ENCODE measurements at places on chromosomes 1 and 21.

- no peak for DNase-seq
Measured at GRCh38 chr1:22584001-22584562, 20.8 kb downstream of the EPHA8 start.

DNA sequence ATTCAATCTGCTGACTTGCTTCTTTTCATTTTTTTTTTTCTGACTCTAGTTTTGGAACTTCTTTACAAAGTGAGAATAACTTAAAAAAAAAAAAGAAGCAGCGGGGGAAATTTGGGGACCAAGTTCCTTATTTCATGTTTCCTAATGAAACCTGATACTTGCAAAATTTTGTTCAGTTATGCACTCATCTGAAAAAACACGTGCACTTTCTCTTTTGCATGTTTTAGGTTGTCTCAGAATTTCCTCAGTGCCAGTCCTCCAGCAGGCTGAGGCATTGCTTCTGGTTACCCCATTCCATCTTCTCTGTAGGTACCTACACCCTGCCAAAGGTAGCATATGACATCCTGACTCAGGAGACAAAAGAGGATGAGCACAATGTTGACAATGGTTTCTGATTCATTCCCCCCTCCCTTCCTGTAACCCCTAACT, 299.7 kb downstream of the GRIK1 start:
- DNase-seq: no peak

DNA sequence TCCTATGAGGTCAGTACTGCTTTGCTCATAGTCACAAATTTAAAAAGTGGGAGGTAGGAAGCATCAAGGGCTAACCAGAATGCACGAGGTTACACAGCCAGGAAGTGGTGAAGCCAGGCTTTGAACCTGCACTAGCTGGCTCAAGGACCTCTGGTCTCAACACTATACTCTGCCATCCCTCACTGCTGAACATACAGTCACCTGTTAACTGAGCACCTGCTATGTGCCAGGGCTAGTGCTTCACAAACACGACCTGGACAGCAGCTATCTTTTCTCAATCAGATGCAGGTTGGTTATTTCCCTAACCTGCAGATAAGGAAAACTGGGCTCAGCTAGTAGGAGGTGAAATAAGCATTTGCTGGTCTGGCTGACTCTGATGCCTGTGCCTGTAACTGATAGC, 73.0 kb downstream of the GLIS1 start:
- DNase-seq: no peak

DNA sequence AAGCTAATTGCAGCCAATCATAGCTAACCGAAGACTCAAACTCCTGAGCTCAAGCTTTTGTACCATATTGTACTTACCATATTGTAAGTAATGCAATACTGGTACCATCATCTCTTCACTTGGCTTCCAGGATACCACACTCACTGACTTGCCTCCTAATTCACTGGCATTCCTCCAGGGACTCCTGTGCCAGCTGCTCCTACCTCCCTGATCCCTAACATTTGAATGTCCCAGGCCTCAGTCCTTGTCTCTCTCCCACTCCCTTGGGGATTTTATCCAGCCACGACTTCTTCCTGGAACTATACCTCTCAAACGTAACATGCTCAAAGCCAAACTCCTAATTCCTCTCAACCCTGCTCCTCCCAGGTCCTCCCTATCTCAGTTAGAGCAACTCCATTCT, 33.8 kb downstream of the USP48 start:
- no peak for DNase-seq

DNA sequence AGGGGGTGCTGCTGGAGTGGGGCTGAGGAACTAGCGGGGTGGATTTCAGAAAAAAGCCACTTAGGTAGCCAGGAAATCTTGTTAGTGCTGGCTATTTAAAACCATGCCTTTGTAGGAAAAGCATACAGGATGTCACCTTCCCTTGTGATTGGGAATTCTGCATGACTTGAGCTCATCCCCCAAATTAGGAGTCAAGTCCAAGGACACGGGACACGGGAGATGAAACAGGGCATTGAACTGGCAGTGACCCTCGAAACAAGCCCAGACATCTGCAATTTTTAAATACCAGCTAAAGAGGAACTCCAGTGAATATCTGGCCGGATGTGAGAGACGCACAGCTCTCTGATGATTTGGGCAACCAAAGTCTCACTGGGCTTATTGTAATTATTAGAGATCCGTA, 32.8 kb downstream of the C2CD2 start:
- DNase-seq: no peak

DNA sequence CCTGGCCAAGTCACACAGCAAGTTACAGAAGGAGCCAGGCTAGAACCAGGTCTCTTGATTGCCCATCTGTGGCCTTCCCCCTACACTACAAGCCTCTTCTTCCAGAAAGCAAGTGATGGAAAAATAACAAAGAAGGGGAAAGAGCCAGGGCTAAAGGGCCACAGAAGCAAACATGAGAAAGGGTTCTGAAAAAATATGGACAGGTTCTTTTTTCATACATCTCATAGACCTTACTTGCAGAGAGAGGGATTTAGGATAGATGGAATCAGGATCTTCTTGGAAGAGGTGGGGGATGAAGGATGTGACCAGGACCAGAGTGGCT, 3.2 kb downstream of the RHBG start:
- no peak for DNase-seq

DNA sequence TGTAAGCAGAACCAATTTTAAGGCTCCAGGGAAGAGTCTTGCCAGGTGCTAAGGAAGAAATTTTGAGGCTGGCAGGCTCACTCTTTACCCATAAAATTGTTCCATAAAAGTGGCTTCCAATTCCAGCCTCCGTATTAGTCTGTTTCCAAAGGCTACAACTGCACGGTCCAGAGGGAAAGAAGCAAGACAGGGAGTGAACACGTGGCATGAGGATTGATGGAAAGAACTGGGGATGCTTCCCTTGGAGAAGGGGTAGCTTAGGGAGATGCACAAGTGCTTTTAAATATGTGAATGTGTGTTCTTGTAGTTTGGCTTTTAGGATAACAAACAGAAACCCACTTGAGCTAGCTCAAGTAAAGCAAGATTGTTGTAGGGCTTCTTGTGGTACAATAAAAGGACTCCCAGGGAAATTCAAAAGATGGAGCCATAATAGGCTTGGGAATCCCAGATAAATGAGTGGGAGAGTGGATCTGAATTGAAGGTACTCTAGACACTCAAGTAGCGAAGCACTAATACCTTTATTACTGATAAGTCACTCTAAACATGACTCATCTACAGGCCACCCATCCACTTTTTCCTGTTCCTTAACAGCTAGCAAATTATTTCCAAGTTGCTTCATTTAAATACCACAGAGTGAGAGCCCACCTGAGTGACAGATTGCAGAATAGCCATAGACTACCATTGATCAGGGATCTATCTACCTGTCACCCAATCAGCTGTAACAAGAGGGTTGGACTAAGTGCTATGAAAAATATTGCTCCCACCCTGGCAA, 34.8 kb upstream of the NPL start:
- DNase-seq: no peak

- no peak for DNase-seq
Measured at GRCh38 chr1:230292689-230293389, 133.3 kb downstream of the PGBD5 start.

GRCh38 chr1:38834221-38834782, 25.3 kb downstream of the RRAGC start:
- no peak for DNase-seq
